SK-N-SH treated with all-trans-retinoic acid at 6 μM for 48 hours (cell line): ENCODE measurements at places on chromosomes 5 and 9.

DNA sequence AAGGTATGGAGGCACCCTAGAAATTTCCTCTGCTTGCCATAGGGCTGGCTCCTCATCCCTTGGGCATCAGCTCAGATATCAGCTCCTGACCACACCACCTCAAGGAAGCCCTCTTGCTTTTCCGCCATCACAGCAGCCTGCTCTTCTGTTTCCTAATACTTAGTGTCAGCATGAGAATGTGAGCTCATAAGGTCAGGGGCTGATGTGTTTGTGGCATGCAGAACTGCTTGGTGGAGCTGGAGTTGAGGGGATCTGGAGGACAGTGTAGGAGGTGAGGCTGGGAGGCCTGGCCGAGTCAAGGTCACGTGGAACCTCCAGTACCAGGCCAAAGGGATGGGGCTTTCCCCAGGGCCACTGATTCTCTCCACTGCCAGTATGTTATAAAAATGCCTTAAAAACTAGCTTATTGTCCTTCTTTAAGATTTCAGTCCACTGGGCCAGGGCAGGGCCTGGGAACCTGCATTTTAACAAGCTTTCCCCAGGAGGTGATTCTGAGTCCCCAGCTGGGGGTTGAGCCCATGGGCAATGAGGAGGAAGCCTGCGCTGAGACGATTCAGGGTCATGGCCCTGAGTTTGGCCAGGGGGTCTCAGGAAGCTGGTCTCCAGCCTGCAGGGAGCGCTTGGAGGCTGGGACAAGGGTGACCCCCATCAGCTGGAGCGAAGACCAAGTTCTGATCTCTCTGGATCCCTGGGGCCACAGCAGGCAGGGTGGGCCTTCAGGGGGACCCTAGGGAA, 28.6 kb downstream of the DAB2IP start:
- ATAC-seq = no peak

- no peak for ATAC-seq
These were observed 73.8 kb upstream of the KLF9 start for GRCh38 chr9:70488098-70488792.

GRCh38 chr5:80753712-80754111, 98.9 kb upstream of the DHFR start:
- ATAC-seq = peak; percentile 71

- ATAC-seq = no peak
These were observed 22.7 kb upstream of the PCA3 start for GRCh38 chr9:76741524-76741923.

DNA sequence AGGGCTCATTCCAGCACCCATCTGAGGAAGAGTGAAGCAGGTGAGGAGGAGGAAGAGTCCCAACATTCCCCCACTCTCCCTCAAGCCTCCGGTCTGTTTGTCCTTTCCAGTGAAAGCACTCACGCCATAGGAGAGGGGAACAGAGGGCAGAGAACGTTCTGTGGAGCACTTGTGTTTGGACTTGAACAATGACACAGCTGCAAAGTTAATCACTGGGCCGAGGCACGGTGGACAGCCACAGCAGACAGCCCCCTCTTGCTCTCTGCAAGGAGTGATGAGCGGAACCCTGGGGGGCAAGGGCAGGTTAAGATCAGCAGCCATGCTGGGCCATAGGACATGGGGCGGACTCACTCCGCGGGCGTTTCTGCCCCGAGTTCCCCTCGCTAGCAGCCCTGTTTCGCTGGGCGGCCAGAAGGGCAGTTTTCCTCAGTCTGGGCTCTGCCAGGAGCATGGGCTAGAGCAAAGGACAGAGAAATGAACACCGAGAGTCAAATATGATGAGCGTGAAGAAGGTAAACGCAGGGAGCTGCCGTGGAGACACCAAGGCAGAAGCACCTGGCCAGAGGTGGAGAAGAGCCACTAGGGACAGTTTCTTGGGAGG, 185.7 kb downstream of the GAPVD1 start:
- no peak for ATAC-seq

GRCh38 chr5:3277590-3278196, 317.9 kb upstream of the IRX1 start:
- no peak for ATAC-seq

- ATAC-seq = no peak
These were observed 334.0 kb upstream of the PUM3 start for GRCh38 chr9:3177936-3178335.

DNA sequence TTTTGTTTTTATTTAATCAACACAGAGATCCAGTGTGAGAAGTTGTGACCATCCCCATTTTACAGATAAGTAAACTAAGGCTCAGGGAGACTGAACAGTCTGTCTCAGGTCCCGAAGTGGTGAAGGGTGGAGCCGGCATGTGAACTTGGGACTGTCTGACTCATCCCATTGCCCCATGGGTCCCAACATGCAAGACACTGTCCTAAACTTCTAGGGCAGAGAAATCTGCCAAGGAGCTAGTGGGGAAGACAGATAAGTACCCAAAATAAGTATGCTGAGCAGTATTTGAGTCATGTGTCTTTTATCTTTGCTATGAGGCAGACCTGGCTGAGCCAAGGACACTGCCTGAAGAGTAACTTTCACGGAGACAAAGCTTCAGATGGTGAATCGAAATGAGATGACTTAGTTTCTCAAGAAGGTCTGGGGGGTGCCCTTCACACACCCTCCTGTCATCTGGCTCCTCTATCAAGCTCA, 64.3 kb upstream of the SLC25A51 start:
- ATAC-seq = peak; percentile 5; the same call in 2 of the 3 replicates

DNA sequence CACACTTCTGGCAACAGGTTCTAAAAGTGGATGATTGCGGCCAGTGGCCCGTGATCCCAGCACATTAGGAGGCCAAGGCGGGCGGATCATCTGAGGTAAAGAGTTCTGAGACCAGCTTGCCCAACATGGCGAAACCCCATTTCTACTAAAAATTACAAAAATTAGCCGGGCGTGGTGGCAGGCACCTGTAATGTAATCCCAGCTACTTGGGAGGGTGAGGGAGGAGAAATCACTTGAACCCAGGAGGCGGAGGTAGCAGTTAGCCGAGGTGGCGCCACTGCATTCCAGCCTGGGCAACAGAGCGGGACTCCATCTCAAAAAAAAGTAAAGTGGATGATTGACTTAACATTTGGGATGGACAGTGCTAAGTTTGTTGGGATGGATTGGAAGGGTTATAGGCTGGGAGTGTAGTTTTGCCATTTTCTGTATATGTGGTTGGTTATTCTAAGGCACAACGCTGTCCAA, 3.4 kb downstream of the MATR3 start:
- ATAC-seq = no peak

GRCh38 chr9:122392284-122392683, 21.5 kb downstream of the PTGS1 start:
- no peak for ATAC-seq
